ENCODE measurements at places on chromosomes 16 and 17.
A peak's percentile ranks its signal among the peaks of the same experiment; 100 is the strongest.

DNA sequence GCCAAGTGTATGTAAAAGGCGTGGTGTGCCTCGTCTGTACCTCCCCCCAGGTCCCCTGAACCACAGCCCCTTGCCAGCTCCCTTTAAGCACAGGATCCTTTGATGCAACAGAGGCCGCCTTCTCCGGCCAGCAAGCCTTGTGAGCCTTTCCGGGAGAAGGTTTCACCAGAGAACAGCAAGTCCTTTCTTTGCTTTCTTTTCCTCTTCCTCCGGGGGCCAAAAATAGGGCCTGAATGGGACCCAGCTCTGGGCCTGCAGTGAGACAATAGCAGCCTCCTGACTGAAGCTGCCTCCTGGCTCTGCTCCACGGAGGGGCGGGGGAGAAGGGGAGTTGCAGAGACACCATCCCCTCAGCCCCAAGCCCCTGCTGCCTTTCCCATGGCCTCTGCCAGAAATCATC lies 9.0 kb downstream of the ADGRG1 start:
- no peak for DNase-seq

DNA sequence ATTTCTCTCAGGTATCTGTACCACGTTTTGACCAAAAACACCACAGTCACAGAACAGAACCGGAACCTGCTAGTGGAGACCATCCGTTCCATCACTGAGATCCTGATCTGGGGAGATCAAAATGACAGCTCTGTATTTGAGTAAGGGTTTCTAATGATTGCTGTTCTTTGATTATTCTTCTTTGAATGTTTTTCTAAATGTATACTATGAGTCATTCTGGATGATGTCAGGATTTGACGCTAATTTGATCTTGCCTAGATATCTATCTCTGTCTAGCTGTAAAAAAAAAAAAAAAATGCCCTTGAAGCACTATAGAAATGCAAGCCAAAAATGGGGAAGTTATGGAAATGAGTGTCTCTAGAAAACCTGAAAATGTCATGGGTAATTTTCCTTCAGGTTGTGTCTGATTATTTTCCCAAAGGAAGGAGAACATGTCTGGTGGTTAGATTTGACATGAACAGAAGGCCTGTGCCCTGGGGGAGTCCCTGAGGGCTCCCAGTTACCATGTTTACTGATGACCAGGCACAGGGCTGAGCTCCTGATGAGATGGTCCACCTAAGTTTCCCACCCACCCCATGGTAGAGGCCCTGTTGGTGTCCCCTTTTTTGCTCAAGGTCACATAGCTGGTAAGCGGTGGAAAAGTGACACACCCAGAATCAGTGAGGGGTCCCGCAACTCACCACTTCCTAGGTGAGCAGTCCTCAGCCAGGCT lies 13.6 kb downstream of the CLEC16A start:
- DNase-seq, result peak; percentile 41

- DNase-seq, result no peak
These were observed 61.6 kb downstream of the TIMM22 start for GRCh38 chr17:1058423-1059130.

DNA sequence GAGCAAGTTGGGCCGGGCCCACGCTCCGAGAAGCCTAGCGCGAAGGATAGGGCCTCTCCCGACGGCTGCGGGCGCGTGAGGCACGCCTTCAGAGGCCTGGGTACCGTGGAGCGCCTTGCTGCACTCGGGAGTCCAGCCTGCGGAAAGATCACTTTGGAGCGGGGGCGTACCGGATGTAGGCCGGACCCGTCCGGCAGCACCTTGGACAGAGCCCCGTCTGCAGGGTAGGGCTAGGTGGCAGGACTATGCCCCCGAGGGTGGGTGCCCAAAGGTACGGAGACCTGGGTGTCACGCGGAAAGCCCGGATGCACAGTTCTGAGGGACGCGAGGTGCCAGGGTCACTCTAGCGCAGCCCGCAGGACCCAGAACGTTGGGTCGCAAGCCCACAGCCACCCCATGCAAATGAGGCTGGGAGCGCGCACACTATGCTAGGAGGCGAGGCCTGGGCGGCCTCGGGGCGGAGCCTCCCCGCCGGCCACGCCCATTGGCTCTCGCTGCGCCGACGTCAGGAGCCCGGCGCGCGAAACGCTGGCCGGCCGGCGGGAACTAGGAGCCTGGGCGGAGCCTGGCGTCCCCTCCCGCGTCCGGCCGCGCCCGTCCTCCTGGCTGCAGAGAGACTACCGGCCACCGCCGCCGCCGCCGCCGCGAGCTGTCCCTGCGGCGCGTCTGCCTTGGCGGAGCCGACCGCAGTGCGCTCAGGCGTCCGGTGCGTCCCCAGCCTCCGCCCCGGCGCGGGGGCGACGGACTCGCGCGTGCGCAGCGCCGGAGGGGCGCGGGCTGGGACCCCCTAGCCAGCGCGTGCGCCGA lies at the start of gene PAQR4:
Gene PAQR4 (plus strand): TSS at position 611 of the 807 bp plus-strand sequence. CDS start 327 bp downstream, outside the sequence.
- peak; percentile 97 for DNase-seq

DNA sequence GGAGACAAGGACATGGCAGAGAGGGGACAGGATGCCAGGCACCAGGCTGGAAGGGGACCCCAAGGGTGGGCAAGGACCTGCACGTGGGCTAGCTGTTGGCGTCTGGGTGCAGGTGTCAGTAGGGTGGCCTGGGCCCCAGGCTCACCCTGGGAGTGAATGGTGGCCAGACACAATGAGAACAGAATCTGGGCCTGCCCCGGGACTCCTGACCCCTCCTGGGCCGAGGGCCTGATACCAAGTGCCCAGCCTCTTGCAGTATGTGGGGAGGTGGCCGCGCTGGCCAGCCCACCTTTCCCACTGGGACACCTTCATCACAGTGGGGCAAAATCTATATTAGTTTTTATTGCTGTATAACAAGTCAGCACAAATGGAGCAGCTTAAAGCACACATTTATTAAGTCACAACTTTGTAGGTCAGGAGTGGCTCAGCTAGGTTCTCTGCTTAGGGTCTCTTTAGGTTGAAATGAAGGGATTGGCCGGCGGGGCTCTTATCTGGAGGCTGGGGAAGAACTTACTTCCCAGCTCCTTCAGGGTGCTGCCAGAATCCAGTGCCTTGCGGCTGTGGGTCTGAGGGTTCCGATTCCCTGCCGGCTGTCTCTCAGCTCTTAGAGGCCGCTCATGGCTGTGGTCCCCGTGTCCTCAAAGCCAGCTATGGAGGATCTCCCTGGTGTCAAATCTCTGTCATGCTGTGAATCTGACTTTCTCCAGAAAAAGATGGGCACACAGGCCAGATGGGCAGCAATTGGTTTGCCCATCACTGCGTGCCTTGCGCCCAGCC lies 3.6 kb downstream of the PRSS33 start:
- no peak for DNase-seq

- no peak for DNase-seq
These were observed 23.3 kb upstream of the SLC12A3 start for GRCh38 chr16:56841659-56842058.

GRCh38 chr17:59371416-59372100 lies 40.1 kb downstream of the YPEL2 start:
- DNase-seq, result no peak

GRCh38 chr17:4536259-4536741 lies 18.9 kb downstream of the MYBBP1A start:
- DNase-seq, result peak; percentile 28

DNA sequence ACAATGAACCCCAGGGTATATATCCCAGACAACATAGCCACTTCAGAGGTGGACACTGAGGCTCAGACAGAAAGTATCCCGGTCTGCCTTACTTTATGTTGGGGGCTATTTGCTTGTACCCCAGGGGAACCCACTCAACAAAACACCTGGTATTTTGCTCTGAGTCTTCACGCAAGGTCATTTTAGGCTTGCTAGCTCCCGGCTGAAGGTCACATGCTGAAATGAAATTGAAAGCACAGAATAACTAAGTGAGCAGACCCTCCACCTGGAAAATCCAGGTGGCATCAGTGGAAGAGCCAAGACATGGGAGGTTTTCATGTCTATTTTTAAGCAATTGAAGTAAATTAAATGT lies 4.1 kb upstream of the KDM8 start:
- no peak for DNase-seq

- DNase-seq, result no peak
These were observed 486 bp downstream of the ZNF785 start for GRCh38 chr16:30585022-30585399.

- peak; percentile 31 for DNase-seq
These were observed at the start of gene CACNG3 for GRCh38 chr16:24255456-24256371. CACNG3 (plus strand) TSS chr16:24256335; CDS start chr16:24256755, 420 bp downstream.

DNA sequence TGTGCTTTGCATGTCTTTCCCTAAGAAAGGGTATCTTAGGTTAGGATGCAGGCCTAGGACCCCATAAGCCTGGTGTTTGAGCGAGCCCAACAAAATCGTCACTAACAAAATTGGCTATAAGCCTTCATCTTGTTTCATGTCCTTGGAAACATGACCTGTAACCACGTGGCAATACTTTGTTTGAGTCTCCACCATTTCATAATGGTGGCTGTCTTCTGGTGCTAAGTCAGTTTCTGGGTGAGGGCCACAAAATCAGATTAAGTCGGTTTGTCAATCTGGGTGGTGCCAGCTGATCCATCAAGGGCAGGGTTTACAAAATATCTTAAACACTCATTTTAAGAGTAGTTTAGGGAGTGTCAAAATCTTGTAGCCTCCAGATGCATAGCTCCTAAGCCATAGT lies 33.0 kb downstream of the C16orf54 start:
- no peak for DNase-seq

DNA sequence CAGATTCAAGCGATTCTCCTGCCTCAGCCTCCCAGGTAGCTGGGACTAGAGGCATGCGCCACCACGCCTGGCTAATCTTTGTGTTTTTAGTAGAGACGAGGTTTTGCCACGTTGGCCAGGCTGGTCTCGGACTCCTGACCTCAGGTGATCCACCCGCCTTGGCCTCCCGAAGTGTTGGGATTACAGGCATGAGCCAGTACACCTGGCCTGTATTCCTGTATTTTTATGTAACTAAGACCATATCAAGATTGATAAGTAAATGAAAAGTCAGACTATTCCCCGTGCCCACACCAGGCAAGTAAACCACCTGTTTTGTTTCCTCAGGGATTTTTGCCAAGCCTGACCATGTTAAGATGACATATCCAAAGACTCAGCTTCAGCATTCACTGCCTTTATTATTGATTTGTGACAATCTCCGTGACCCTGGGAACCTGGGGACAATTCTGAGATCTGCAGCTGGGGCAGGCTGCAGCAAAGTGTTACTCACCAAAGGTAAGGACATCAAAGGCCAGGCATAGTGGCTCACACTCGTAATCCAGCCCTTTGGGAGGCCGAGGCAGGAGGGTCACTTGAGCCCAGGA lies 5.6 kb downstream of the MRM3 start:
- DNase-seq, result no peak

GRCh38 chr17:29251184-29251583 lies 4.5 kb downstream of the CRYBA1 start:
- DNase-seq, result no peak

GRCh38 chr17:4547118-4547906 lies 7.9 kb downstream of the MYBBP1A start:
- DNase-seq, result no peak

- DNase-seq, result no peak
These were observed 334.1 kb upstream of the XYLT1 start for GRCh38 chr16:17804857-17805256.

GRCh38 chr16:86942151-86943051 lies 364.1 kb downstream of the FOXL1 start:
- DNase-seq, result no peak

DNA sequence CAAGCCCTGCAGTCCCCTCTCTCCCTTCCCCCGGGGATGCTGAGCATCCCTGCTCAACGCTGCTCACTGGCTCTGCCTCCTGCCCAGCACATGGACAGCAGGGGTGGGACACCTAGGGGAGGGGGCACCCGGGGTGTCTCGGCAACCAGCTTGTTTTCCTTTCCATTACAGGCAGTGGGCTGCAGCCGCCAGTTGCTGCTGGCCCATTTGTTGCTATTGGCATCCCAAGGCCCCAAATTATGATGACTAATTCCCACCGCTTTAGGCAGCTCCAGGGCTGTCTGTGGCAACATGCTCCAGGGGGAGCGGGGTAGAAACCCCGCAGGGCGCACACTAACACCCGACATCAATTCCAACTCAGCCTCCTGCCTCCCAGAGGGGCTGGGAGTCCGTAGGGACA lies 4.9 kb downstream of the SDK2 start:
- DNase-seq, result no peak

DNA sequence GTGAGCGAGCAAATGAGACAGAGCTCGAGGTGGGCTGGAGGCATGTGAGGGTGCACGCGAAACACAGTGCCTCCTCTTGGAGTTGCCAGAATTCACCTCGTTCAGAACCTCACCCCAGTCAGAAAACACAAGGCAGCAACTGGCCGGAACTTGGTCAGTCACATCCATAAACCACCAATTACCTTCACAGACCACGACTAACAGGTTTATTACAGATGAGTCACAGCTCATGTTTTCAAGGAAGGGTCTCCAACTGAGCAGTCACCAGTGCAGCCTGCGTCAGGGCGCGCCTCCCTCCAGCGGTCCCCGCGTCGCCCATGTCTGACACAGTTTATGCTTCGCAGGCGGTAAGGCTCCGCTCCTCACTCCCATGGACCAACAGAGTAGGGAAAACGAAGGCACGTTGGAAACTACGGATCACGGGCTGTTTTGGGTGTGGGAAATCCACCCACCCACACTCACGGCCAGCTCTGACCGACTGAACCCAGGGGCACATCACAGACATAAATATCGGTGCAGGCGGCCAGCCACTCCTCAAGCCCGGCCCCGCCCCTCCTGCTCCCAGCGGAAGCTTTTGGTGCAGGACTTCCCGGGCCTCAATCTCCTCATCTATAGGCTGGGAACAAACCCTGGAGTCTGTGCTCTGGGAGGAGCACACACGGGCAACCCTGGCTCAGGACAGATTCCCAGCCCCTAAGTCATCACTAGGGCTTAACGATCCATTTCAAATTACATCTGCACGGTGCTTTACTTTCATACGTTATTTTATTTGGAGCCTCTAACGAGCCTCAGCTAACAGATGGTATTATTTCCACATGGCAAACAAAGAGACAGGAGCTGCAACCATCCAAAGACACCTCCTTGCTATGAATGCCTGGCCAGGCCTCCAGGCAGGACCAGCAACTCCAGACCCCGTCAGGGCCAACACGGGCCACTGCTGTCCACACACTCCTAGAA lies 126.3 kb downstream of the ZNF778 start:
- no peak for DNase-seq

DNA sequence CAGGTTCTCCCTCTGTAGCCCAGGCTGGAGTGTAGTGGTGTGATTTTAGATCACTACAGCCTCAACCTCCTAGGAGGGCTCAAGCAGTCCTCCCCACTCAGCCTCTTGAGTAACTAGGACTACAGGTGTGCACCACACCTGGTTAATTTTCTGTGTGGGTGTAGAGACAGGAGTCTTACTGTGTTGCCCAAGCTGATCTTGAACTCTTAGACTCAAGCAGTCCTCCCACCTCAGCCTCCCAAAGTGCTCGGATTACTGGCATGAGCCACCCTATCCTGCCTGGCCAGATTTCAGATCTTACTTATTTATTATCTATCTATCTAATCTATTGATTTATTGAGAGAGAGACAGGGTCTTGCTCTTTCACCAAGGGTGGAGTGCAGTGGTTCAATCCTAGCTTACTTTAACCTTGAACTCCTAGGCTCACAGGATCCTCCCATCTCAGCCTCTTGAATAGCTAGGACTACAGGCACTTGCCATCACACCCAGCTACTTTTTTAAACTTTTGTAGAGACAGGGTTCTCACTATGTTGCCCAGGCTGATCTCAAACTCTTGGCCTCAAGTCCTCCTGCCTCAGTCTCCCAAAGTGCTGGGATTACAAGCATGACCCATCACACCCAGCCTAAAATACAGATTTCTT lies 61.8 kb downstream of the TUBD1 start:
- no peak for DNase-seq

Measured in GM06990 (cell line).